ENCODE measurements at places on chromosomes 12 and 14.

DNA sequence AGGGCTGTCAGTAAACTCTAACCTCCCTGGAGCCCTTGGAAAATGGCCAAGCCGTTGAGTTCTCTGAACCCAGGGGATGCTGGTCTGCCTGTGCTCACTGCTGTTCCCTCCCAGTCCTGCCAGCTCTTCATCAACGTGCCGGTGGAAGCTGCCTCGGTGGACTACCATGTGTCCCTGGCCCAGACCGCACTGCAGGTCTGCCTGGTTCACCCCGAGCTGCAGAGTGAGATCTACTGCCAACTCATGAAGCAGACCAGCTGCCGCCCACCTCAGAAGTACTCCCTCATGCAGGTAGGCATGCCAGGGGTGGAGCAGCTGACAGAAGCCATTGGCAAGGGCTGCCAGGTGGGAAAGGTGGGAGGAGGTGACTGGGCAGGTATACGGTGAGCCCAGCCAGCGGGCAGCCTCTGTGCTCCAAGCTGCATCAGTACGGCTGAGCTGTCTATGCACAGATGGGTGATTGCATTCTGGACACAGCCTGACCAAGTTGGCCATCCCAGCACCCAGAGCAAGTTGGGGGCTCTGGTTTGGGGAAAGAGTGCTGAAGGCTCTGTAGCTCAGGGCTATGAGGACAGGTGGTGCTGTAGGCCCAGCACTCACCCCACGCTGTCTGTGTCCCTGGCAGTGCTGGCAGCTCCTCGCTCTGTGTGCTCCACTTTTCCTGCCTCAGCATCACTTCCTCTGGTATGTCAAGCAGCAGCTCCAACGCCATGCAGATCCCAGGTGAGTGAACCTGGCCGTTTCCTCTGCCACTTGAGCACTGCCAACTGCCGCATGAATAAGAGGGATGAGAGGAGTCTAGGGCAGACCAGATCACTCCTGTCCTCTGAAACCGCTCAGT, 21.9 kb downstream of the PIGH start:
- no peak for DNase-seq

- no peak for DNase-seq
Measured at GRCh38 chr12:11961686-11962085, 109.1 kb upstream of the BCL2L14 start.

- DNase-seq, result no peak
Measured at GRCh38 chr12:100234591-100235304, 32.1 kb downstream of the DEPDC4 start.

DNA sequence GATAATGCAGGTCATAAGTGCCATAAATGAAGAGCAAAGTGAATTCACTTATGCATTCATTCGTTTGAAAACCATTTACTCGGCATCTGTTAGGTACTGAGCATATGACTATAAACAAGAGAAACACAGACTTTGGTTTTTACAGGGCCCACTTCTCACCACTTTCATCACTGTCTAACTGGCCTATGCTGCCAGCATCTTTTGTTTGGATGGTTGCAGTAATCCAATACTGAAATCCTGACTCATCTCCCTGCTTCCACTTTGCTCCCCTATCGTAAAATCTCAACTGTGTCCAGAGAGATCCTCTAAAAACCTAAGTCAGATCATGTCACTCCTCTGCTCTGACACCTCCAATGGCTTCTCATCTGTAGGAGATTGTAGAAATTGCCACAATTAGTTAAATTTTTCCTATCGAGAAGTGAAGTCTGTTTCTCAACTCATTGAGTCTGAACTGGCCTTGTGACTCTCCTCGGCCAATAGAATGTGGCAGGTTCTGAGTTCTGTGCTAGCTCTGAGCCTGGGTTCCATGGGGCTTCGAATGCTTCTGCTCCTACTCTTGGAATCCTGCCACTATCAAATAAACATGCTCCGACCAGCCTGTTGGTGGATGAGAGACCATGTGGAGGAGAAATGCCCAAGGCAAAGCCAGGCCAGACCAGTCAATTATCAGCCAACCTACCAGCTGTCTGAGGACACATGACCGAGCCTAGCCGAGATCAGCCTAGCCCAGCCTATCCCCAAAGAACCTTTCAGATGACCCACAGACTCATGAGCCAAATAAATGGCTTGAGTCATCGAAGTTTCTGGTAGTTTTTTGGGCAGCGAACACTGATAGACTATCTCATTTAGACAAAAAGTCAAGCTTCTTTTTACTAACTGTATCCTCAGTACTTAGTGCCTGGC, 2.2 kb upstream of the BATF start:
- DNase-seq, result no peak

GRCh38 chr12:53579545-53579955, 46.6 kb downstream of the ATF7 start:
- no peak for DNase-seq

DNA sequence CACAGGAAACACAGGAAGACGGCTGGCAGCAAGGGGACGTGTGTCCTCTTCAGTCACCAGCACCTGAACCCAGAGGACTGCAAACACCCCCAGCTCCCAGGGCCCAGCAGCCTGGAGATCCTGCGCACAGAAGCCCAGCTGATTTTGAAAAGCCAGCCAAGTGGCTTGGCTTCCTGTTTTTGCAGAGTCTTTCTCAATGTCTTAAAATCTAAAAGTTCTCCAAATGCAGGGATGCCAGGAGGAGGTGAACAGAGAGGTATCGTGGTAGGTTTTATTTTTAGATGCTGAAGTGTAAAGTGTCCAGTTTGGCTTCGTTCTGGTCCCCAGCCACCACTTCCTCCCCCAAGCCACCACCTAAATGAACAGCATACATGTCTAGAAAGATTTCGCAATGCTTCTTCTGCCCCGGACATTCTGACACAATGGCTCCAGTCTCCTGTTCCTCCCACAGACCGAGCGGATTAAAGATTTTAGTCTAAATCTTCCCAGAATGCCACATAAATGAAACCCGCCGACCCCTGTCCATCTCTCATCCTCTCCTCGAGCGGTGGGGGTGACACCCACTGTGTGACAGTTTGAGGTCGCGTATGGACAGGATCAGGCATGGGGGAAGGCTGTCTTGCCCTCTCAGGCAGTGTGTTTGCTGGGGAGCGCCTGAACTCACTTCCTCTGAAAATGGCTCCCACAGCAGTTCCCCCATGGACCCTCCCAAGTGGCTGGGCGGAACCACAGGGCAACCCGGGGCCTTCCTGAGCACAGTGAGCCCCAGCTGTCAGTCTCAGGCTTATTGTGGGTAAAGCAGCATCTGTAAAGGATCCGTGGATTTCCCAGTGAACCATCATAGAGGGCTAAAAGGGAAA, 41.6 kb downstream of the ITPK1 start:
- DNase-seq, result no peak

- DNase-seq, result no peak
Measured at GRCh38 chr14:83826838-83827237, 1703.1 kb upstream of the FLRT2 start.

DNA sequence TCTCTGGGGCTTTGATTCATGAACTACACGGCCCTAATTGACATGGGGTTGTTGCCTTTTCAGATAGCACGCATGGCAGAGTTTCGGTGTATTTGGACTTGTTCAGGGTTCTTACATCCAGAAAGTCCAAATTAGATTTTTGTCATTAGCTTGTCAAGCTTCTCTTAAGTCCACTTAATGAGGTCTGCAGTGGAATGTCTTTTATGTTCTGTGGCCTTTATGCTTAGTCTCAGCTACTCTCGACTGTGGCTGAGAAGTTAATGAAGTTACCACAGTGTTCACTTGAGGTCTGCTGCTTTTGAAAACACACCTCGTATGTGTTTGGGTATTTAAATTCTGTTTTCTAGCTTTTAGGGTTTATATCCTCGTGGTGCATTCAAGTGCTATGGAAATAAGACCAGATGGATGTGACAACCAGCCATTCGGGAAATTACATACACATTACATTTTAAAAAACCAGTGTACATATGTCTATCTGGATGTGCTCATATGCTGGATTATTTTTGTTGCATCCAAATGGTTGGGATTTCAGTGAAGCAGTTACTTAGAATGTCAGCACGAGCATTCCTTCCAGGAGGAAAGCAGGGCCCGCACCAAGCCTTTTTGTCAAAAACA, 80.2 kb downstream of the RMST start:
- no peak for DNase-seq

DNA sequence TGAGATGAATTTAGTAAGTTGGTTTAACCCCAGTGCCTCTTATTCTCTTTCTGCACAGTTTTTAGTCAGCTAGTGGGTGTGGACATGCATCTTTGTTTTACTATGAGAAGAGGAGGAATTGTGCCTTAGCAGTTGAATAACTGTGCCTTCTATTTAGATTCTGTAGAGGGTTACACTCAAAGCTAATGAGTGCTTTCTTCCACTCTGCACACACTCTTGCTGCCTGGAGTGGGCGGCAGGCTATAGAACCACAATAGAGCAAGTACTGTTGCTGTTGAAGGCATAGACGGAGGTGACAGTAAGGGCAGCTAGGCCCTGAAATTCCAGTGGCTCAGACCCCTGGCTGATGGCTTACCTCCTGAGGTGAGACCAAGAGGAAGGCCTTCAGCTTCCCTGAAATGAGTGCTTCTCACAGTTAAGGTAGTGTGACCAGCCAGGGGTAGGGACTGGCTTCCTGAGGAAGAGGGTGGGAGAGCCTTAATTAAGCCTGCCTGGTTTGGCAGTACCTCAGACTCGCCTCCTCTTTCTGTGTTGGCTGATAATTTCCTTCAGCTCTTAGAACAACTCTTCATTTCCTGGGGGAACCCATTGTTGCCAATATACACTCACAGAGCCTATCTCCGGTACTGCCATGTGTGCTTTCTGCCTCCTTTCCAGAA, 24.7 kb downstream of the SUSD6 start:
- no peak for DNase-seq

All from stimulated activated CD8-positive, alpha-beta memory T cell treated with anti-CD3 and anti-CD28 coated beads, Interleukin-15, amount 100 ng/mL, for 24 hours (primary cell).